ENCODE measurements at places on chromosomes 2 and 18.

- DNase-seq = no peak
Measured at GRCh38 chr18:25177631-25178030, 174.3 kb downstream of the ZNF521 start.

- DNase-seq = peak; percentile 29
Measured at GRCh38 chr2:23376972-23377371, 8.0 kb upstream of the KLHL29 start.

GRCh38 chr2:125296742-125297141 is 1271.7 kb downstream of the CNTNAP5 start:
- DNase-seq = no peak

GRCh38 chr18:74395648-74396154 is 61.4 kb downstream of the DIPK1C start:
- DNase-seq = no peak

DNA sequence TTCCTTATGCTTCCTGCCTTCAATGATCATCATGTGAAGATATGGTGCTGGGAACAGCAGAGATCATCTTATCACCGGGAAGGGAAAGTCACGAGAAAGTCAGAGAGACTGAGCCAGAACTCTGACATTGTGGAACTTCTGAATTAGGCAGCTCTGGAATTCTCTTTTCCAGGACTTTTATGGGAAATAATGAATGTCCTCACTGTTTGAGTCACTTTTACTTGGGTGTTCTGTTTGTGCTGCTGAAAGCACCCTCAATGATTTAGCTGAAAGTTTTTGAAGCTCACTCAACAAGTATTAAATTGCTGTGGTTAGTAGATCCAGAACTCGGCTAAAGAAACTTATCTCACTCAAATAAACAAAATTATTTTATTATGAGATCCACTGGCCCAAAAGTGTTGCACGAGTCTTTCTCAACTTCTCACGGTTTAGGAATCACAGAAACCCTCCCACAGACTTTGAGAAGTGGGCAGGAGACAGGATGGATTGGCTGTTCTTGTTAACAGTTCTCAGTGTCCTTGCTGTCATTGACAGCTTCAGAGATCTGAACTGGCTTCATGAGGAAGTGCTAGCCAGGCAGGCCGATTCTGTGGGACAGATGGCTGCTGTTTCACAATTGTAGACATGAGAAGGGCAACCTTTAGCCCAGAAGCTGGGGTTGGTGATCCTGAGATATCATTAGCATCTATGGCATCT is 26.4 kb upstream of the ATRAID start:
- peak; percentile 67 for DNase-seq

DNA sequence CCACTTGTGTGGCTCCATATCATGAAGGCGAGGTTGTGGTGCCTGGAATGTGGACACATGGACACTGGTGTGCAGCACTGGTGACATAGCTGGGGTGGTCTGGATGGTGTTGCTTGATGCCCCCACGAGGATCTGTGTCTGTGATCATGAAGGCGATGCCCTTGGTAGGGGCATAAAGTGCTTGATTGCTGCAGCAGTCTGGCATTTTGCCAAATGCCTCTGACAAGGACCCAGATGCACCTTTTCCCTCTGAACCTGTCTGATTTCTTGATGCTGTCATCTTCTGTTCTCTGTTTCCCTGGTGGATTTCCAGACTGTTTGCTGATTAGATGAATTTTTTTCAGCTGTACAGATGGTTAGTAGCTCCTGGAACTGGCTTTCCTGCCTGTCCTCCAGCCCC is 752.0 kb upstream of the HS6ST1 start:
- no peak for DNase-seq

DNA sequence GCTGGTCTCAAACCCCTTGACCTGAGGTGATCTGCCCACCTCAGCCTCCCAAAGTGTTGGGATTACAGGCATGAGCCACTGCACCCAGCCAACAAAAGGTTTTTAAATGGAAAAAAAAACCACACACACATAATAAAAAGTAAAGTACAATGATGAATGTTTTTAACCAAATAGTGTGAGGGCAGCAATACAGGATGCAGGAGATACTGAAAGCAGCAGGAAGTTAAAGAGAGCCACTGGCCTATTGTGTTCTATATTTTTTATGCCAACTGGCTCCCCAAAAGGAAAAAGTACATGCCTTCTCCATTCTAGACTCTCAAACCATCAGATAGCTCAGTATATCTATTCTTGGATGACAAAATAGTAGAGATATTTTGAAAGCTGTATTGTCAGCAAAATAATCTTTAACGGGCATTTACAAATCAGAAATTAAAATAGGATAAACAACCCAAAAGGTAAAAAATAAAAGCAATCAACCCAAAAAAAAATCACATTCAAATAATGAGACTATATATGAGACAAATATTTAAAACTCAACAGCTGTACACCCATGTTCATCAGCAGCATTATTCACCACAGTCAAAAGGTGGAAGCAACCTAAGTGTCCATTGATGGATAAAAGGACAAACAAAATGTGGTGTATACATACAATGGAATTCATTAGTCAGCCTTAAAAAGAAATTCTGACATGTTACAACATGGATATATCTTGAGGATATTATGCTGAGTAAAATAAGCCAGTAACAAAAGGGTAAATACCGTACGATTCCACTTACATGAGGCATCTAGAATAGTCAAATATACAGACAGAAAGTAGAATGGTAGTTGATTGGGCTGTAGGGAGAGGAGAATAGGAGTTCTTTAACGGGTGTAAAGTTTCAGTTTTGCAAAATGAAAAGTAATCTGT is 26.2 kb downstream of the GPATCH11 start:
- no peak for DNase-seq

- DNase-seq = peak; percentile 7
Measured at GRCh38 chr2:129935118-129935517, 44.3 kb upstream of the RAB6C start.

DNA sequence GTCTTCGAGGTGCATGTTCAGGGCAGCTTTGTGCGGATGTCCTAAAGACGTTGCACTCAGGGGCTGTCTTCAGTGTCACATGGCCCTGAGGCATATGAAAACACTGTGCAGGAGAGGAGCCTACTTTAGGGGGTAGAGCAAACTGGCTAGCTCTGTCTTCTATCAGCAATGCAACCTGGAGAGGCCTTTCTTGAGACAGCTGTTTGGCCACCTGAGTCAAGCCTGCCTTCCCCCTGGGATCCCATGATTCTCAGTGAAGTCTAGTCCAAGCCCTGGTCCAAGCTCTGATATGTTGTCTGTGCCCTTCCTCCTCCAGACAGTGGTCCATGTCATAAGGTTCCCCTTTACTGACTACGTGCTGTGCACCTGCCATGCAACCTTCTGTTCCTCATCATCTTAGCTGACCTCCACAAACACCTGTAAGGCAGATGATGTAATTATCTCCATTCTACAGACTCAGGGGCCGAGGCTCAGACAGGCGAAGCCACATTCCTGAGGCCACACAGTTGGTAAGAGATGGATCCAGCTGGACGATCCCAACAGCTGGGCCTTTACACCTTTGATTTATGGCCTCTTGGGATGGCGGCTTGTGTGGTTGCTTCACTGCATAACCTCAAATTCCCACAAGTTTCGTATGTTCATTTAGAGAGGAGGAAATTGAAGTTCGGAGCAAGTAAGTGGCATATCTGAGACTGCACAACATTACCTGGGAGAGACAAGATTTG is 109.9 kb downstream of the COPS8 start:
- DNase-seq = peak; percentile 71

DNA sequence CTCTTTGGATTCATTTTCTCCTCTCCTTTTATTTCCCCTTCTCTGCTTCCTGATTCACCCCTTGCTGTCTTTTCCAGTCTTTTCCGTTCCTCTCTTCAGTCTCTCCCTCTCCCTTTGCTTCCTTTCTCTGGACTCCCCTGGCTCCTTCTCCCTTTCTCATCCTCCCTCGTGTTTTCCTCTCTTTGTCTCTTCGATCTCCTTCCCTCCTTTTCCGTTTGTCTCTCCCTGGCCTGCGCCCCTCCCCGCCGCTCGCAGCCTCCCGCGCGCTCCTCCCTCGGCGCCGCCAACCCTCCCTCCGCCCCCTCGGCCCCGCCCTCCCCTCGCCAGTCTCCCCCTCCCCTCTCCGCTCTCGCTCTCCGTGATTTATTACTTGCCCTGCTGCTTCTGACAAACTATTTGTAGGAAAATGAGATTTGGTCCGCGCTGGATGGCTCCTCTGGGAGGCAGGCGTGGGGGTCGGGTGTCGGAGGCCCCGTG is 46.0 kb upstream of the PAX8 start:
- DNase-seq = peak; percentile 86

DNA sequence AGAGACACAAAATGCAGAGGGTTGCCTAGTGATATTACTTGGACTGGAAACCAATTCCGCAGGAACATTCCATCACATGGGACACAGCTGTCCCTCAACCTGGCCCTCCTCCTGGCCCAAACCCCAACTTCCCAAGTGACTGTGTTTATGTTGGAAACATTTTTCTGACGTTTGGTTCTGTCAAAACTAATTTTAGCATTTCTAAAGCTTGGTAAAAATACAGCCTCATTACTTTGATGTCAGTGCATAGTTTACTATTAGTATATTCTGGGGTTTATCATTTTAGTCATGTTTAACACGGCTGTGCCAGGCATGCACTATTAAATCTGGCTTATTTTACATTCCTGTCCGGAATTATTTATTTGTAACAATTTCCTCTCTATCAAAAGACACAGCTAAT is 69.9 kb downstream of the GLI2 start:
- no peak for DNase-seq

GRCh38 chr2:14756122-14756541 is 123.6 kb downstream of the LRATD1 start:
- DNase-seq = peak; percentile 42

GRCh38 chr2:215698566-215698965 is 262.7 kb upstream of the FN1 start:
- peak; percentile 99 for DNase-seq

DNA sequence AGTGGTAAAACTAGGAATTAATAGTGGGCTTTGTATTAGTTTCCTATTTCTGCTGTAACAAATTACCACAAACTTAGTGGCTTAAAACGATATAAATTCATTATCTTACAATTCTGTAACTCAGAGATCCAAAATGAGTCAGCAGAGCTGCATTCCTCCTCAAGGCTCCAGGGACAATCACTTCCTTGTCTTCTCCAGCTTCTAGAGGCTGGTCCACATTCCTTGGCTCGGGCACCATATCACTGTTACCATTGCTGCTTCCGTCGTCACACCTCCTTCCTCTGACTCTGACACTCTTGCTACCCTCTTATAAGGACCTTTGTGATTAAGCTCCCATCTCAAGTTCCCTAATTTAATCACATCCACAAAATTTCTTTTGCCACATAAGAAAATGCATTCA is 567.8 kb upstream of the KLHL29 start:
- DNase-seq = peak; percentile 12

DNA sequence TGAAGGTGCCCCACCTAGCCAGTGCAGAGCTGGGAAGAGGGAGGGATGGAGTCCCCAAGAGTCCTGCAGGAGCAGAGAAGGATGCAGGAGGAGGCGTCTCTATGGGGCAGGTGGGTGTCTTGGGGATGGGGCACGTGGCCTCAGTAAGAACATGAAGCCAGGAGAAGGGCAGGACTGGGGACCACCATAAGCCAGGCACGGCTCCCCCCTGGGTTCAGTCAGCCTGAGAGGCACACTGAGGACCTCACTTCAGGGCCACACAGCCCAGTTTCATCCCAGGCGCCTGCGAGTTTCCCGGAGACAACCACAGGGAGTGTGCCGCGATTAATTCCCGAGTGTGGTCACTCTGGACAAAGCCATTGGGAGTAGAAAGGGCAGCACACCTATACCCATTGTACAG is 120.3 kb downstream of the GYPC start:
- DNase-seq = no peak

GRCh38 chr2:10919410-10919770 is 7.7 kb downstream of the KCNF1 start:
- DNase-seq = no peak

DNA sequence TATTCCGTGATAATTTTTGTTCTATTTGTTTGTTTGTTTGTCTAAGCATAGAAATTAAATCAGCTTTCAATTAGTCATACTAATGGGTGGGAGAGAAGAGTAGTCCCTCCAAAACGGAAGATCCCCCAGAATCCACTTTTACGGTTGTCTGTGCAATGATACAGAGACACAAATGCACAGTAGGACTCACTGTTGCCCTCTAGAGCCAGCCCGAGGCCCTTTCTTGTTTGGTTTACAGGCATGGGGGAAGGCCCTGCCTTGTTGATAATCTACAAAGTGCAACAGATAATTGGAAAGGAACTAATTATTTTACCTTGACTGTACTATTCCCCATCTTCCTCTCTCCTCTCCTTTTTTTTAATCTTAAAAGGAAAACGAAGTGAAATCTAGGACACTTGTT is 121.1 kb downstream of the ACOXL start:
- DNase-seq = no peak

- DNase-seq = peak; percentile 13
Measured at GRCh38 chr18:23684515-23685197, 4.6 kb upstream of the LAMA3 start.

DNA sequence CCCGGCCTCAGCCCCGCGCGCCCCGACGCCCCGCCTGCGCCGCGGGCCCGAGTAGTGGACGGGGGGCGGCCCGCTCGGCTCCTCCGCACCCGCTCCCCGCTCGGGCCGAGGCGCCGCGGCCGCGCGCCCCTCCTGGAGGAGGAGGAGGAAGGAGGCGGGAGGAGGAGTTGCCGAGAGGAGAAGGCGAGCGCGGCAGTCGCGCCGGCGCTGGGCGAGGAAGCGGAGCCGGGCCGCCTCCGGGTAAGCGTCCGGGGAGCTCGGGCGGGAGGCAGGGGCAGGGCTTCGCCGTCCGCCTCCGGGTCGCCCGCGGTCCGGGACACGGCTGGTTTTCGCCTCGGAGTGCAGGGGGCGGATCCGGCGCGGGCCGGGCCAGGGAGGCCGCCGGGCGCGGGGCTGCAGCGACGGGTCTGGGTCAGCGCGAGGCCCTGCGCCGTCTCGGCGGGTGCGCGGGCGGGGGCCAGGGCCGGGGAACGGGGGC is at the start of gene SOCS6:
Gene SOCS6, plus strand, starts transcription at position 195 of the 478 bp plus-strand sequence. CDS start 35,624 bp downstream, outside the sequence.
- peak; percentile 71 for DNase-seq

DNA sequence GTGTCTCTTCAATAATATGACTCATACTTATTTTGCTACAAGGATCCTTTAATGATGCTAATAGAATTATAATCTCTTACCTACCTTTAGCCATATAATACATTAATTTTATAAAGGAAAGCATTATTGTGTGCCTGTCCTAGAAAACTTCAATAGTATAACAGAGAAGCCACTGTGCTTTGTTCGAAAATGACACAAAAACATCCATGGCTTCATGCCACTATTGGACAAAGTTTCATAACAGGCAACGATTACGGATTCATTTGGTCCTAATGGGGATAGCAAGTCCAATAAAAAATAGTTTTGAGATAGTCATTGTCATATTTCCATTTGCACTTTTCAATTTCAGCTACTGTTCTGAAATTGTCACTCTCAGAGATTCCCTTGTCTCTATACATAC is 52.5 kb upstream of the CCDC150 start:
- no peak for DNase-seq

DNA sequence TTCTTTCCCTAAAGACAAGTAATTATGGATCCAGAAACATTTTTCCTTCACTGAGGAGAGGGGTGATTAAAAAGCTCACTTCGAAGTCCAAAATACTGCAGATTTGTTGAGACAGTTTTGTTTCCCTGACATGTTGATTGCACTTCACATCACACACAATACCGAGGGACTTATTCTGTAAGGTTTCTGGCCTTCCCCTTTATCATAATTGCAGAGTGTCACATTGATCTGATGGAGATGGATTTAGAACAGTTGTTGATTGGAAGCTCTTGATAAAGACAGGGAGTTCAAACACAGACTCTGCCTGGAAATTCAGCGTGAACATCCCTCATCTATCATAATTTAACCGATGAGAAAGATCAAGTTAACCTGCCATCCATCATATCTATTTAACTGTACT is 163.6 kb downstream of the PTPRM start:
- no peak for DNase-seq

- DNase-seq = no peak
Measured at GRCh38 chr18:58943896-58944295, 79.2 kb downstream of the ZNF532 start.

All from fibroblast of skin of abdomen (primary cell).